ENCODE measurements at places on chromosomes 4 and X. TPM values are rescaled to one million over a fixed set of nuclear protein-coding genes. Genes with fewer than 3 reads are reported as not detected.

DNA sequence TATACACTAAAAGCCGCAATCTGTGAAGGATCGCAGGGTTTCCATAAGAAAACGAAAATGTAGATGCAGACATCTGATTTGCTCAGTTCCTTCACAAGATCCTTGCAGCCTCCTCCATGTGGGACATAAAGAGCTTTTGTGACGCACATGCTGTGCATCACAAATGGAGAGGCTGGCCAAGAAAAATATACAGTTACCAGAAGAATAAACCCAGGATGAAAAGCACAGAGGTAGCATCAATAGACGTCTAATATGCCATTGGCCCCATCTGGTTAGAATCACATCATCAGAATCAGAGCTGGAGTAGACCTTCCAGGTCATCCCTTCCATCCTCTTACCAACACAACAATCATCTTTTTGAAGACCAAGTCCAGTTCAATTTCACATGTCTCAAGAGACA is 517.4 kb downstream of the RAB28 start:
- DNase-seq: peak; percentile 41

- peak; percentile 53 for DNase-seq
Observed at GRCh38 chr4:67036791-67037190, 508.5 kb downstream of the CENPC start.

DNA sequence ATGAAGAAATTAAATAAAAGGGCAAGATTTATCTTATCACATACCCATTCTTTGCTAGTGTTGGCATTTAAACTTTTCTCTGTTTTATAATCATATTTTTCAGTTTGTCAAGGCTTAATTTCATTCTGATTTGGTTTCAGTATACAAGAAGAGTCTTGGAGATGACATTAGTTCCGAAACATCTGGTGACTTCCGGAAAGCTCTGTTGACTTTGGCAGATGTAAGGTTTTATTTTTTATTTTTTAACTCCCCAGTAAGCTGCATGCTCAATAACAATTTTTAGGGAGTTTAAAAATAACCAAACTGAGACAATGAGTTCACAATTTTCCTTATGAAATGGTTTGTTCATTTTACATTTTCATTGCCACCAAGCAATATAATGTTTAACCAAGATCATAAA is 39.8 kb downstream of the ANXA3 start:
- DNase-seq: peak; percentile 76

DNA sequence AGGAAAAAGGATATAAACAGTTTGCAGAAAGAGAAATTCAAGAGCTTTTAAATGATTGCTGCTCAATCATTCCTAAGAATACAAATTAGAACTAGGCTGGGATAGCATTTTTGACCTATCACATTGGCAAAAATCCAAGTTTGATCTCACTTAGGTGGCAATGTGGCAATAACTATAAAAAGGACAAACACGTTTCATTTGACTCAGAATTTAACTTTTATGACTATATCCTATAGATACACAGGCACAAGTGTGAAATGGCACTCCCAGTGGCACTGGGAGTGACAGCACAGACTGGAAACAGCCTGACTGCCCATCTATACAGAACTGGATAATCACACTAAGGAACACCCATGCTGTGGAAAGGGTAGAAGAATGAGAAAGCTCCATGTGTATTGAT is 11.1 kb downstream of the CENPU start:
- DNase-seq: no peak

DNA sequence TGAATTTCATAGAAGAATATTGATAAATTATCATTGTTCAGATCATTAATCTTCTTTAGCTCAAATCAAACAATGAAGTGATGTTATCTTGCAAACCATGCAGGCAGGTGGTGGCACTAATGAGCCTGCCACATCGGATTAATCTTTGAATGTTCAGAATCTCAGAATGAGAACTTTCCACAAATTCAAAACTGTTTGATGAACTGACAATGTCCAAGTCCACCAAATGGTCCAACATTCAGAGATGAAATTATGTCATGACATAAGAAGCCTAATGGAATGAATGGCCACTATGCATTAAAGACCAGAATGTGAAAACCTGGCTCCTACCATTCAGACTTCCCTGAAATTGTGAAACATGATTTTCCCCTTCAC is 67.5 kb downstream of the SORBS2 start:
- DNase-seq: no peak

TMEM31 gene
- total RNA-seq: 0.18 TPM

- peak; percentile 26 for DNase-seq
Observed at GRCh38 chr4:87497159-87497558, 32.0 kb downstream of the SPARCL1 start.

- DNase-seq: no peak
Observed at GRCh38 chr4:87824352-87824751, 8.4 kb upstream of the MEPE start.

DNA sequence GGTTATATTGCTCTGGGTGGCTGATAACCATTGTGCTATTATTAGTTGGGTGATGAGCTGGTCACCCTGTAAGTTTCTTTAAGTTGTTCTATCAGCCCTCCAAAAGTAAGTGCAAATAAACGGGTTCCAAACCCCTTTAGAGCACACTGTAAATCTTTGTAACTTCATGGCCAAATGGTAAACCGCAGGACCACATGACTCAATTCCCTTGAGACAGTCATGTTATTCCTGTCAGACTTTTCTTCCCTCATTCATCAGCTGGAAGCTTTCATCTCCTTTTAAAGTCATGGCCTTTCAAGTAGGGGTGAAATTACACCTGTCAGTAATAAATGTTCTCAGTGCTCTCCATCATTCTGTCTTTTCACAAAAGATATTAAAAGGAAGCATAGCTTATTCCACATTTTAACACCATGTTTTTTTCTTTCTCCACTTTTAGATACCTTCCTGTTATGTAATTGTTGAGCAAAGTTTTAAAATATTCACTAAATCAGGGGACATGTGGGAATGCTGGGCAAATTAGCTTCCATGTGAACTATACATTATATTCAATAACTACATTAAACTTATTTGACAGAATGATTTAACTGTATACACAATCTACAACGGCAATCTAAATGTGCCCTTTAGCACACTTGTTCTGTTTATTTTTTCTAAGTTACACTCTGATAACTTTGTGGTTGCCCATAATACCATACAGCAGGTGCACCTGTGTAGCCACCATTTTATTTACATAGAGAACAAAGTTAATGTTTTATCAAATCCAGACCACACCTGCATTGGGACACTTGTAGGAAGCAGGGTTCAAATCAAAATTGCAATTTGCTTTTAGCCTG is 275.5 kb downstream of the CFAP299 start:
- DNase-seq: peak; percentile 3

DNA sequence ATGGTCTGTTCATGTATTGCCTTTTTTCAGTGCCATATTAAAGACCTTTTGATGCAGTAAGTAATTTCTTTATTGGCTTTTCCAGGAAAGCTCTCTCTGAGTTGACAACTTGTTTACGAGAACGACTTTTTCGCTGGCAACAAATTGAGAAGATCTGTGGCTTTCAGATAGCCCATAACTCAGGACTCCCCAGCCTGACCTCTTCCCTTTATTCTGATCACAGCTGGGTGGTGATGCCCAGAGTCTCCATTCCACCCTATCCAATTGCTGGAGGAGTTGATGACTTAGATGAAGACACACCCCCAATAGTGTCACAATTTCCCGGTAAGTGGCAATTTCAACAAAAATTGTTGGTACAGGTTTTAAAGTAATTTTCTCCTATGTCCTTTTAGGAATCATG is 148.0 kb downstream of the STIM2 start:
- no peak for DNase-seq

DNA sequence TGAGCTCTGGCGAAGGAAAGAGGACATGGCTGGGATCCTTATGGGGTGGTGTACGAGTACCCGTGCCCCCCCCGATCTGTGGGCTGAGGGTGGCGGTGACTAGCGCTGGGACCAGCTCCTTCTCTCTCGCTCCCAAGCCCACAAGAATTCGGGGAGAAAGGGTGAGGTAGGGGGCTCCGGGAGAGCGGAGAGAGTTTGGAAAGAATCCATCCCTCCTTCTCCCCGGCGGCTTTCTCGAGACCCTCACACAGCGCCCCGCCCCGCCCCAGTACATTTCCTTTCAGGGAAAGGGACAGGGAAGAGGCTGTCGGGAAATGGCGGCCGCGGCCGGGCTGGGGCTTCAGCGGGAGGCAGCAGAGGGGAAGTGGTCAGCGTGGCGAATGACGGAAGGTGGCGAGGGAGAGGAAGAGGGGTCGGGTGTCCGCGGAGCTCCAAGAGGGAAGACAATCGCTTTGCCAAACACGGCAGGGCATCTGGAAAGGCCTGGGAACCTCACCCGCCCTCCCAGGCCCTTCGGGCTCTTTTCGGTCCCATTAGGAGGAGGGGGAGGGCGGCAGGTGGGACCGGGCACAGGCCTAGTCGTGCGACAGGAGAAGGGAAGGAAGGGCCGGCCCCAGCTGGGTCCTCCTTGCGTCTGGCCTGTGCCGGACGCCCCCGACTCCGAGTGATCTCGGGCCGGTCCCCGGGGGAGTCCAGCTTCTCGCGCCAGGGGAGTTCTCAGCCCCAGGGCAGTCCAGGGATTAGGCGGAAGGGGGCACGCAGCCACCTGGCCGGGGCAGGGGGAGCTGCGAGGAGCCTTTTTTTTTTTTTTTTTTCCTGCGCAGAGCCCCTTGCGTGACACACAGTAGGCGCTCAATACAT is 10.2 kb downstream of the HNRNPH2 start:
- peak; percentile 75 for DNase-seq

GRCh38 chrX:153244767-153245166 is 65.7 kb downstream of the MAGEA1 start:
- DNase-seq: peak; percentile 23

DNA sequence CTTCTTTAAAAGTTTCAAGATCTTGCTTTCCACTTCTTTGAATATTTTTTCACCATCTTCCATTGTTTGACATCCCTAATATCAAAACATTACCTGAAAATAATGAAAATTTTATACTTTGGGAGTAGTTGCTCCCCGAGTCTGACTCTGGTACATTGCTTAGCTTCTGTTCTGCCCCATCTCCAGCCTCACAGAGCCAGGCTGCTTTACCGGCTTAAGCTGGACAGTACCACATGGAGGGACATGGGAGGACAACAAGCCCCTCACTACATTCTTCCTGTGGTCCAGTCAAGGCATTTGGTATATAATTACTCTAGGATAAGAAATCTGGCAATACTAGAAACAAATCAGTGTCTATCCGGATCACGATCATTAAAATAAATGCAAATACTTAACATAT is 60.2 kb downstream of the UGT8 start:
- DNase-seq: no peak

- peak; percentile 15 for DNase-seq
Observed at GRCh38 chrX:2594491-2594890, 93.7 kb upstream of the DHRSX start.

- DNase-seq: no peak
Observed at GRCh38 chr4:149493492-149493891, 322.2 kb downstream of the IQCM start.

All from muscle of leg (tissue), 16 donors.